ENCODE measurements at places on chromosomes 6 and 20.

- DNase-seq, result no peak
These were observed 101.3 kb downstream of the IYD start for GRCh38 chr6:150470131-150470530.

GRCh38 chr6:79946272-79947190 is 822 bp downstream of the ELOVL4 start:
- peak; percentile 58 for DNase-seq

- no peak for DNase-seq
These were observed 29.8 kb downstream of the AIG1 start for GRCh38 chr6:143090314-143091044.

GRCh38 chr20:5197847-5198650 is 71.2 kb downstream of the CDS2 start:
- DNase-seq, result no peak

DNA sequence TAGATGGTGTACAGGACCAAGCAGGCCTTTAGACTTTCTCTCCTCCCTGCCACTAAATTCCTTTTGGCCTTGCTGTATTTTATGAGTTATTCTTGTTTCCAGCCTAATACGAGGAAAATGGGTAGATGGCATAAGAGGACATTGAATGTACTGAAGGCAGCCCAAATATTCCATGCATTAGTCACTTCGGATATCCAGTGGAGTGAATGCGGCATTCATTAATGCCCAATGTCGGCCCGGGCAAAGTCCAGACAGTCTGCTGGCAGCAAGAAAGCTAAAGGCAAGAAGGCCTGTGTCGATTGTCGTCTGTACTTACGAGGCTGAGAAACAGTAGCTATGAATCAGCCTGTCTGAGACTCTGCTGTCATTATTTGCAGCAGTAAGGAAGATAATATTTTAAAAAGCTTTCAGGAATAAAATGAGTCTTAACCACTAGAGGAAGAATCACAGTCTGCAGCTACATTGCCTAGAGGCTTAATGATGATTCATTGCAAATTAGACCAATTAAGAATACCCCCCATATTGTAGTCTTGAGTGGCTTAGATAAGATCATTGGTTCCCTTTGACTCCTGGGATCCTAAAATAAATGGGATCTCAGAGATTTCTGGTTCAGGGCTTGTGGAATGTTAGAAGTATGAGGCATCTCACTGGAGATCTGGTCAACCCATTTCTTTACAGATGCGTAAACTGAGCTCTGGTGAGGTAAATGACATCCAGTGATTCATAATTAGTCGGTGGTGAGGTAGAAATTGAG is 534.1 kb upstream of the JAG1 start:
- no peak for DNase-seq

- DNase-seq, result no peak
These were observed 89.7 kb downstream of the INSM1 start for GRCh38 chr20:20457392-20458126.

DNA sequence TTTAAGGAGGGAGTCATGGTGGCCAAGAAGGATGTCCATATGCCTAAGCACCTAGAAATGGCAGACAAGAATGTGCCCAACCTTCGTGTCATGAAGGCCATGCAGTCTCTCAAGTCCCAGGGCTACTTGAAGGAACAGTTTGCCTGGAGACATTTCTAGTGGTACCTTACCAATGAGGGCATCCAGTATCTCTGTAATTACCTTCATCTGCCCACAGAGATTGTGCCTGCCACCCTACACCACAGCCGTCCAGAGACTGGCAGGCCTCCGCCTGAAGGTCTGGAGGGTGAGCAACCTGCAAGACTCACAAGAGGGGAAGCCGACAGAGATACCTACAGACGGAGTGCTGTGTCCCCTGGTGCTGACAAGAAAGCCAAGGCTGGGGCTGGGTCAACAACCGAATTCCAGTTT is 115.0 kb downstream of the HFE start:
- DNase-seq, result no peak

DNA sequence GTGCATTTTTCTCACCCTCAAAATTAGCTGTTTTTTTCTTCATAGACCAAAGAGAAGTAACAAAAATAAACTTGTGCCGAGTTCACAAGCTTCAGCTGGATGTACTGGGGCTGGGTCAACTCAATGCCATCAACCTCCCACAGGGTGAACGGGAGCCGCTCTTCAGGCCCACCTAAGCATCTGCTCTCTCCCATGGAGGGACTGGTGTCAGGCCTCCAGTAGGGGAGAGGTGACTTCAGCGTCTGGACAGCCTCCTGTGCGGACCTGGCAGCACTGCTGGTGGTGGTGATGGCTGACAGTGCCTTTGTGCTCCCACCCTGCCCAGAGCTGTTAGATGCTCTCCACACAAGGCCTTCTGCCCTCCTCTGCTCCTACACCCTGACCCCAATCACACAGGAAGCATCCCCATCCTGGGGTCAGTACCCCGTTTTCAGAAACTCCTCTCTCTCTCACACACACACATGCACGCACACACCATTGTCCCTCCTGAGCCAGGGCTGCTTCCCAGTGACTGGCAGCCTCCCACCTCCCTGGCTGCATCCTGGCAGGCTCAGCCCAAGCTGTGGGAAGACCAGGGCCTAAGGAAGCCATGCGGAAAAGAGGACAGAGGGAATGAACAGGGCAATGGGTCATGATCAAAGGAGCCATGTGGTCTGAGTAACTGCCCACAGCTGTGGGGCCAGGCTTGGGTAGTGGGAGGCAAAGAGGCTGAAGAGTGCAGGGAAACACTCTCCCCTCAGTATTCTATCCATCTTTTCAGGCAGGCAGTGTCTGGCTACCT is 17.7 kb downstream of the CST8 start:
- DNase-seq, result no peak

- DNase-seq, result no peak
These were observed 1.6 kb upstream of the OLIG3 start for GRCh38 chr6:137495703-137496336.

DNA sequence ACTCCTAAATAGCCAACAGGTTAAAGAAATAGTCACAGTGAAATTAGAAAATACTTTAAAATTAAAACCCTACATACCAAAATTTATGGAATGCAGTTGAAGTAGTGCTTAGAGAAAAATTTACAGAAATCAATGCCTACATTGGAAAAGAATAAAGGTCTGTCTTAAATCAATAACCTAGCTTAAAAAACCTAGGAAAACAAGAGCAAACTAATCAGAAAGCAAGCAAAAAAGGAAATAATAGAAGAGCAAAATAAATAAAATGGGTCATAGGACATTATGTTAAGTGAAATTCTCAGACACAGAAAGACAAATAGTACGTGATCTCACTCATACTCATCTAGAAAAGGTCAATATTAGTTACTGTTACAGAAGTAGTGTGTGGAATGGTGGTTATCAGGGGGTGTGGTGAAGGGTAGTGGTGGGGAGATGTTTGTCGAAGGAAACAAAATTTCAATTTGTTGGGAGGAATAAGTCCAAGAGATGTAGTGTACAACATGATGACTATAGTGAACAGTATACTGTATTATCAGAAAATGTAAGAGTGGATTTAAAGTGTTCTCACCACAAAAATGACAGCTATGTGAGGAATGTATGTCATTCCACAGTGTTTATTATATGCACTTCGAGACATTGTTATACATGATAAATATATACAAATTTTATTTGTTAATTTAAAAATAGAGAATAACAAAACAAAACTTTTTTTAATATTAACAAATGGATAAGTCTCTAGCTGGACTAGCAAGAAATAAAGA is 423.6 kb downstream of the CDH26 start:
- no peak for DNase-seq

DNA sequence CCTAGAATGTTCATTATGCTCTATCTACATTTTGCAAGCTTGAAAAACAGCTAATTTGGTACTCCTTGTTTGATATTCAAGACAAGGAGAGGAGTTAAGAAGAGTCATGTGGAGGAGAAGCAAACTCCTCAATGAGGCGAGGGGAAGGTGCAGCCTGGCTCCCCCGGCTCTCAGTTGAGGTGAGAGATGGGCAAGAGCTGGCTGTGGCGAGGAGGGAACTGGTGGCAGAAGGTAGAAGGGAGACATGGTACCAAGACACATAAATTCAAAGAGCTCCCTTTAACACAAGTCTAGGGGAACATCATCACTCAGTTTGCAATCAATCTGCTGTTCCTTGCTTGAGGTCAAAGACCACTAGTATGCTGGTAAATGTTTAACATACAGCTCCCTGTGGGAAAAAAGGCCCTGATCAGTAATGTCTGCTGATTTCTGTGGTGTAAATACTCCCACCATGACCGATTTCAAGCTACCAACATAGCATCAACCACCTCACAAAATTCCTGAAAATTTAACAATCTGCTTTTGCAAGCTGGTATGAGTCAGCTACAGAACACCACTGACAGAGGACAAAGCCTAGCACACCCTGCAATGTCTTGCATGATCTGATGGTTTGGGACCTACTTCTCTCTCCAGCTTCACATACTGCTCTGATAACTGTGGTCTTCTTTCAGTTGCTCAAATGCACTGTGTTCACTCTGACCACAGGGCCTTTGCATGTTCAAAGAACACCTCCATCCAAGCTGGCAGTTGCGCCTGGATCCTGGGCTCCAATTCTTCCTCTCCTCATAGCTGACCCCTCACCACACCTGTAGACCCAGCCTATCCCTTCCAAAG is 516.3 kb upstream of the CHD6 start:
- DNase-seq, result no peak

- DNase-seq, result peak; percentile 62
These were observed 19.2 kb downstream of the MRPS18A start for GRCh38 chr6:43668151-43669028.

DNA sequence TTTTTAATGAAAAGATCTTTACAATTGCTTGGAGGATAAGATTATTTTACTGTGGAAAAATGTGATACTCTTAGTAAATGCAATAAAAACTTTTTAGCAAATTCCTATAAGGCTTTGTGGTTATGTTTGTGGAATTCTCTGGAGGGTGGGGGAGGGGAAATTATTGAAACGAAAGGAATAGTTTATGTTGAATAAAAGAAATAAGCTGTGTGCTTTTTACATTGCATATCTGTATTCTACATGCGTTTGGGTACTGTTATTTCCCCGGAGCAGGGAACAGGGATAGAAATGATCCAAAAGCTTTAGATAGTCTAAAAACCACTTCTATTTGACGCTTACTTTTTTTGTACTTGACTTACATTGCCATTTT is 143.8 kb downstream of the SLC16A10 start:
- DNase-seq, result no peak

DNA sequence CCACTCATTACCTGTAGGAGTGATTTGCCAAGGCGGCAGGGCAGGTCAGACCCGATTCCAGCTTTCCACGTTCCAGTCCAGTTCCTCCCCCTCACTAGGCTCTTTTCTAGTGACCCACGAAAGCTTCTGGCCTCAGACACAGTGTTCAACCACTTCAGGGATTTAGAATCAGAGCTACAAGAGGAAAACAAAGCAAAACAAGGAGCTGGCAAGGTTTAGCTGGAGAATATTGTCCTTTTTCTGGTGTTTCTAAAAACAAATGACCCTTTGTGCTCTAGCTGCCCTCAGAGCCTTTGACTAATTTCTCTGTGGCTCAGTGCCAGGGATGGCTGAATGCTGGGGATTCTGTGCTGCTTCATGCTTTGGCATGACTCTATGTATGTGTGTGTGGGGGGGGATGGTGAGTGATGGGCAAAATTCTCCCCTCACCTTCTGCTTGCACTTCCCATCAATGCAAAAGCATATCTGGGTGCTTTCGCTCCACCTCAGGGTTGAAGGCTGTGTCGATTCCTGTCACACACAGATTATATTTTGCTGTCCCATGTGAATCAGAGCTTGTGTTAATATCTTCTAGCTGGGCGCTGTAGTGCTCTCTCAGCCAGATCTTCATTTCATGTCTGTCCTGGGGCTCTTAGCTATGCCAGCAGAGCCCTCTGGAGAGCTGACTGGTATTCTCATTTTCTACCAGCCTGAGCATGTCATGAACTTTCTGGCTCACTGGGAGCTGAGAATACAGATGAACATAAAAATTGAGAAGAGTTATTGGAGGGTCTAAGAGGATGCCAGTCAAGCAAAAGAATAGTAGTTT is 19.3 kb upstream of the NEDD9 start:
- peak; percentile 43 for DNase-seq

DNA sequence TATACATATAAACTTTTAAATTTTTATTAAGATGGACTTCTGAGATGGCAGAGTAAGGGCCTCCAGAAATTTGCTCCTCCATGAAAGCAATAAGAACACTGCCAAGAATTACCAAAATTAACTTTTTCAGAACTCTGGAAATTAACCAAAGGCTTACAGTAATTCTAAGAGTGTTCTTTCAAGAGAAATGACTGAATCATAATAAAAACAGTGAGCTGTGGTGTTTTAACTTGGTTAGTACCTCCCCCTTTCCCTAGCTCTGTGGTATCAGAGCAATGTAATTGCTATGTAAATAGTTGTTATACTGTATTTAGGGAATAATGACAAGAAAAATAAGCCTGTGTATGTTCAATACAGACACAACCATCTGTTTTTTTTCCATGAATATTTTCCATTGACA is 19.0 kb downstream of the HECA start:
- DNase-seq, result peak; percentile 39

- peak; percentile 21 for DNase-seq
These were observed 43.0 kb upstream of the TMEM200A start for GRCh38 chr6:130322673-130323268.

DNA sequence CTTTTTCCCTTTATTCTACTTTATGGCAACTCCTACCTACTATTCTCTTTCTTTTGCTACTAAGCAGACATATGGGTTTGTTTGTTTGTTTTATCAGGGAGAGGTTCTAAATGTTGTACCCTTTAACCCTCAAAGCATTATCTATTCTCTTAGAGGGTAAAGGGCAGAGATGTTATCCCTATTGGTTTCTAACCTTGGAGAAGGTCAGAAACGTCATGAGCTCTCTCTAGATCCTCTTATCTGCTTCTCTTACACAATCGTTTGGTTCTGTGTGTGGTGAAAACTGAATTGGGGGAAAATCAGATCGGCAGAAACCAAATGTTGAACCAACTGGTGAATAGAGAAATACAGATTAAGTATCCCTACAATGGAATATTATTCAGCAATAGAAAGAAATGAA is 6.4 kb upstream of the MPC1 start:
- no peak for DNase-seq

- DNase-seq, result no peak
These were observed 185.0 kb upstream of the SGK1 start for GRCh38 chr6:134502614-134503549.

DNA sequence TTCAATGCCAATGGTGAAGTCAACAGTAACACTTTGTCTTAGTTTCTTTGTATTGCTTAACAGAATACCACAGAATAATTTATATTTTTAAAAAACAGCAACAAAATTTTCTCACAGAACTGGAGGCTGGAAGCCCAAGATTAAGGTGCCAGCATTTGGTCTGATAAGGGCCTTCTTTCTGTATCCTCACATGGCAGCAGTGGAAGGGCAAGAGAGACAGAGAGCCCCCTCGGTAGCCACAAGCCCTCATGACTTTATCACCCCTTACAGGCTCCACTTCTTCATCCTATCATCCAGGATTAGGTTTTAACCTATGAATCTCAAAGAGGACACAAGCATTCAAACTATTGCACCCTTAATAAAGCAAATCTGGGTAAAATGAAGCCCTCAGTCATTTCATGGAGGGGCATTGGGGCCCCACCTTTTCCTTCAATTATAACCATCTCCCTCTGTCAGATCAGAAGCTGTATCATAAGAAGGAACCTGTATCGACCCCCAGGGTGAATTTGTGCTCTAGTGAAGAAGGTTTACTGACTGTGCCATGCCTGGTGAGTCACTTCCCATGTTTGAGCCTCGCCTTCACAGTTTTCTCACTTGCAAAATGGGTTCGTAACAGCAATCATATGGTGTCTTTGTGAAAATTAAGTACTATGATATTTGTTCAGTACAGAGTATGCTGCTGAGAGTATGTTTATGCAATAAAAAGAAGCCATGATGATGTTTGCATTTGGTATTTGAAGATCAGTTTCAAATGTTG is 178.2 kb downstream of the LRFN2 start:
- DNase-seq, result no peak

- DNase-seq, result no peak
These were observed 46.1 kb upstream of the JAG1 start for GRCh38 chr20:10719740-10720385.

- DNase-seq, result peak; percentile 83
These were observed 10.3 kb downstream of the KIF25 start for GRCh38 chr6:168007592-168008338.
